HuH-7.5 (cell line): ENCODE measurements at places on chromosomes 4 and X.

GRCh38 chr4:73855406-73855805, 2.3 kb downstream of the PF4V1 start:
- DNase-seq: no peak

- no peak for DNase-seq
These were observed 53.6 kb upstream of the FUNDC1 start for GRCh38 chrX:44596277-44596676.

- DNase-seq: no peak
These were observed 58.0 kb downstream of the AR start for GRCh38 chrX:67601771-67602170.

DNA sequence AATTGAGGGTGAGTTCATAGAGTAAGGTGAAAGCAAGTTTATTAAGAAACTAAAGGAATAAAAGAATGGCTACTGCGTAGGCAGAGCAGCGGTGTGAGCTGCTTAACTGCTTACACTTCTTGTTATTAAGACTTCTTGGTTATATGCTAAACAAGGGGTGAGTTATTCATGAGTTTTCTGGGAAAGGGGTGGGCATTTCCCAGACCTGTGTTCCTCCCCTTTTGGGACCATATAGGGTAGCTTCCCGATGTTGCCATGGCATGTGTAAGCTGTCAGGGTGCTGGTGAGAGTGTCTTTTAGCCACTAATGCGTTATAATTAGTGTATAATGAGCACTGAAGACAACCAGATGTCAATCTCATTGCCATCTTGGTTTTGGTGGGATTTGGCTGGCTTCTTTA, 126.5 kb downstream of the ARSF start:
- DNase-seq: no peak

- no peak for DNase-seq
These were observed 29.7 kb upstream of the ADH6 start for GRCh38 chr4:99248714-99249113.

DNA sequence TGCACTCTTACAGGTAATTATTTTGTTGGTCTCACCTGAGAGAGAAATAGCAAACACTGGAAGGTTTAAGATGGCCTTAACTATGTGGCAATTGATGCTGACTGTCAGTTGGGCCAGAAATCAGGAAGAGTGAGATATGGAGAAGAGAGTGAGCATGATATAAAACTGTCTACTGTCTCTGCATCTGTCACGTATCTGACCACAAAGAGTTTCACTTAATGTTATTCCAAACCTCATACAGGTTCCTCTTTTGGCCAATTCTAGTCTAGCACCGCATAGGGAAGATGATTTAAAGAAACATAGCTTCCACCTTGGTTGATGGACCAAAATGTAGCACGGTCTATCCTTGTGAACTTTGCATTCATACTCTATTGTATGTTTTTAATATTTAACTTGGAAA, 381.0 kb upstream of the BOD1L1 start:
- no peak for DNase-seq

- no peak for DNase-seq
These were observed 147.5 kb upstream of the TACR3 start for GRCh38 chr4:103867311-103867710.

DNA sequence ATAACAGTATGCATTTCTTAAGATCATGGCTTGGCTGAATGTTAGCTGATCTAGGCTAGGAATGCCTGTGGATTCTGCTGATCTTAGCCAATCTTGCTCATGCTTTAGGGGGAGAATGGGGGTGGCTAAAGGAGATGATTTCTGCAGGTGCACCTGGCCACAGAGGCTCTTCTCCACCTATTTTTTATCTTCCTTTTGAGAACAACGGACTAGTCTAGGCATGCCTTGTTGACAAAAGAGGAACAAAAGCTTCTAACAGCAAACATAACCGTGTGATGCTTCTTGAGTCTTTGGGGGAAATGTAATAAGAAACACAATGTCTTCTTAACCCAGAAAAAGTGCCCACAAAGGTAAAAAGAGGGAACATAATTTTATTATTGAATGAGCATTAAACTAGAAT, 743.5 kb downstream of the ARAP2 start:
- DNase-seq: no peak

- no peak for DNase-seq
These were observed 41.9 kb upstream of the NSG1 start for GRCh38 chr4:4344915-4345527.

GRCh38 chr4:3221184-3221494, 27.8 kb upstream of the MSANTD1 start:
- no peak for DNase-seq

DNA sequence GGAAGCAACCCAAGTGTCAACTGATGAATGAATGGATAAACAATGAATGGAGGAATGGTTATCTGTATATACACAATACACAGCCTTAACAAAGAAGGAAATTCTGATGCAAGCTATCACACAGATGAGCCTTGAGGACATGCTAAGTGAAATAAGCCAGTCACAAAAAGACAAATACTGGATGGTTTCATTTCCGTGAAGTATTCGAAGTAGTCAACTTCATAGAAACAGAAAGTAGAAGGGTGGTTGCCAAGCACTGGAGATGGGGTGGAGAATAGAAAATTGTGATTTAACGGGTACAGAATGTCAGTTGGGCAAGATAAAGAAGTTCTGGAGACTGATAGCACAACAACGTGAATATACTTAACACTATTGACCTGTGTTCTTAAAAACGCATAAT, 28.2 kb downstream of the CENPU start:
- no peak for DNase-seq

GRCh38 chrX:10577853-10578252, 42.5 kb downstream of the MID1 start:
- DNase-seq: no peak

DNA sequence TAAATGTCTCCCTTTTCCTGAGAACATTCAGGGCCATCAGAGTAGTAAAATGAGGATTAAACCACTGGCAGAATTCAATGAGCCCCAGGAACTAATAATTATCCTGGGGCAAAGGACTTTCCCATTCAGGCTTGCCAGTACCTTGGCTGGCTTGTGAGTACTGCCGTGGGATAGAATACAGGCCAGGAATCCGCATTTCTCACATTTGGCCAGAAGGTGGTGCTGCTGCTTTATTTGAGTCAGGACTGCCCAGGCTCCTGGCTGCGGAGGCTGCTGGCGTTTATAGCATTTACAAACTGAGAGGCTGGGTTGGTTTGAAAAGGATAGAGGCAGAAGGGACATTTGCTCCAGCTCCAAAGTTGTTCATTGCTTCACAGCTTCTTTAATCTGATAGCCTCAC, 91.4 kb downstream of the RTL9 start:
- DNase-seq: peak; percentile 49

DNA sequence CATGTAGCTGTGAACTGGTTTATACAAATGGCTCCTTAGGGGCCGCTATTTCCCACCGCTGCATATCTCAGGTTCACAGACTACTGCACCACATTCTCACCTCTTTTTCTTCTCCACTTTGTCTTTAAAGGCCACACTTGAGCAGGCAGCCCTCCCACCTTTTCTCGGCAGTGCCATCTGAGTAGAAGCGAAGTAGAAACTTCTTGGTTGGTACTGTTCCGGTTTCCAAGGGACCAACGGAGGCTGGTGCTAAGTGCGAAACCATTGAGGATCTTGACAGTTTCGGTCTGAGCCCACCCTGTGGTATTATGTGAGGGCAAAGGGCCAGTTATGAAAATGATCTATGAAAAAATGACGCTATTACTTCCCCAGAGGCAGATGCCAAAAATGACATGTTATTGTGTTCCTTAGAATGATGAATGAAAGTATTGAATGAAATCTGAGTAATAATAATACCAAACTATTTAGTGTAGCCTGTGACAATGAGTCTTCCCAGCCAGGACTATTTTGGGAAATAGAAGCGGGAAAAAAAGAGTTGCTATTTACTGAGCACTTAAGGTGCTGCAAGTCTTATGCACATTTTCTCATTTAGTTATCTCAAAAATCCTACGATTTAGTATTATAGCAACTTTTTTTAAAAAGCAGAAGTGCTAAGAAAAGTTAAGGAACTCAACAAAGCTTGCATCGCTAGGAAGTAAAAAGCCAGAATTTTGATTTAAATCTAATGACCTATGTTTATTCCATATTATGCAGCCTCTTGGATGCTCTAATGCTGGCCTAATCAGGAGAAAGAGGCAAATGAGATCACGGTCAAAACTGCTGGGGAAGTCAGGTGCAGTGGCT, 29.6 kb upstream of the CHRNA9 start:
- no peak for DNase-seq

DNA sequence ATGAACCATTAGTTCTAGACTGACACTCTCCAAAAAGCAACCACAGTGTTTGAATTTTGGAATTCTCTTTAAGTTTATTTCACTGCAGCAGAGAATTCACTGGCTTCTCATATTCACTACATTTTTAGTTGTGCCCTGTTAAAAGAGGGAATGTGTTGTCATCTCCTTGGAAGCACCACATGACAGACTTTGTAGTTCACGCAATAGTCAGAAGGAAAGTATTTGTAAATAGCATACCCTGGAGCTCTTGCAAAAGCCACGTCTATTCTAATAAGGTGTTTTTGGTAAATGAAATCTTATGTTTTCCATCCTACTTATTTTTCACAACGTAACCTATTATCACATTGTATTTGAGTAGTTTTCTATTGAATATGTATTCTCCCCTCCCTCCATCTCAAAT, 25.8 kb downstream of the DOCK11 start:
- DNase-seq: no peak

DNA sequence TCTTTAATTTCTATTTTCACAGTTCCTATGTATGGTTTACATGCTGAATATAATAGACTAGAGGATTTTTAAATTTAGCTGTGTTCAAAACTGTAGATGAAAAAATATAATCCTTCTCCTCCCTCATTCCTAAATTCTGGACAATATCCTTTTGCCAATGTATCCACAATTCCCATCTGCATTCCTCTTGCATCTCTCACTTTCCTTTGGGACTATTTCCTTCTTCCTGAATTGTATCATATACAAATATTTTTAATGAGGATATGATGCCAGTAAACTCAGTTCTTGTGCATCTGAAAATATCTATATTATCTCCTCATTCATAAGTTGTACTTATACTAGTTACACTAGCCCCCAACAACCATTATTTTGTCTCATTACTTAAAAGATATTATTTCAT, 46.7 kb downstream of the DDX60L start:
- DNase-seq: no peak

- no peak for DNase-seq
These were observed 10.3 kb downstream of the USP46 start for GRCh38 chr4:52648836-52649235.

GRCh38 chr4:27414887-27415731, 554.5 kb downstream of the STIM2 start:
- no peak for DNase-seq

GRCh38 chr4:26590639-26591038, 6.8 kb downstream of the TBC1D19 start:
- no peak for DNase-seq

DNA sequence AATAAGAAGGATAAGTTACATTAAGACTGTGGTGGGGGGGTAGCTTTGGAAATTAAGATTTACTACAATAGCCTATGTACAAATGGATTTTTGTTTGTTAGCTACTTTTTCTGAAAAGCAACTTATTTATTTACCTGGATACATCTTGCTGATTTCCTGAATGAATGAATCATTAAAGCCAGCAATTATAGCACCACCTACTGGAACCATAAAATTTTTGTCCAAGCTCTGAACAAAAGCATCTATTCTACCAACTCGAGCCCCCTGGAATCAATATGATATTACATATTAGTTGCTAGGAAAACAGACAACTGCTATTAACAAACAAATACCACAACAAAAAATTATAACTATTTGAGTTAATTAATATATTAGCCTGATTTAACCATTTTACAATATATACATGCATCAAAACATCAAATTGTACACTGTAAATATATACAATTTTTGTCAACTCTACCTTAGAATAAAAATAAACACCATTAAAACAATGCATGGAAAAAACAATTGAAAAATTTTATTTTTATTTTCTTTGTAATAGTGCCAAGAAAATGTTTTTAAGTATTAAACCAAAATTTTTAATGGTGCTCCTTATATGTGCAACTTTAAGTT, 15.3 kb downstream of the SEPSECS start:
- DNase-seq: no peak

GRCh38 chr4:61201561-61201960, 1.4 kb downstream of the ADGRL3 start:
- DNase-seq: peak; percentile 28

DNA sequence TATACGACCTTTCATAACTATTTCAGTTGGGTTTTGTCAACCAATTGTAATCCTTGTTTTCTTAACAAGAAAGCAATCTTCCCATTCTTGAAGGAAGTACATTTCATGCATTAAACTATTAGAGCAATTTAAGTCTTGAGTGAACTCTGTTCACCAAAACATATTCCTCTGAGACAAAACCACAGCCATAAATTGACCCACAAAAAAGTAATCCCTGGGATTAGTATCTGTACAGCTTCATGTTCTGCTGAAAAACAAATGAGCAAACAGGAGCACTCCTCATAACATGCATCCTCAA, 207.0 kb upstream of the PDE5A start:
- no peak for DNase-seq

GRCh38 chr4:113435893-113436292, 325.6 kb downstream of the CAMK2D start:
- DNase-seq: no peak

GRCh38 chrX:67723580-67724351, 179.9 kb downstream of the AR start:
- DNase-seq: no peak

DNA sequence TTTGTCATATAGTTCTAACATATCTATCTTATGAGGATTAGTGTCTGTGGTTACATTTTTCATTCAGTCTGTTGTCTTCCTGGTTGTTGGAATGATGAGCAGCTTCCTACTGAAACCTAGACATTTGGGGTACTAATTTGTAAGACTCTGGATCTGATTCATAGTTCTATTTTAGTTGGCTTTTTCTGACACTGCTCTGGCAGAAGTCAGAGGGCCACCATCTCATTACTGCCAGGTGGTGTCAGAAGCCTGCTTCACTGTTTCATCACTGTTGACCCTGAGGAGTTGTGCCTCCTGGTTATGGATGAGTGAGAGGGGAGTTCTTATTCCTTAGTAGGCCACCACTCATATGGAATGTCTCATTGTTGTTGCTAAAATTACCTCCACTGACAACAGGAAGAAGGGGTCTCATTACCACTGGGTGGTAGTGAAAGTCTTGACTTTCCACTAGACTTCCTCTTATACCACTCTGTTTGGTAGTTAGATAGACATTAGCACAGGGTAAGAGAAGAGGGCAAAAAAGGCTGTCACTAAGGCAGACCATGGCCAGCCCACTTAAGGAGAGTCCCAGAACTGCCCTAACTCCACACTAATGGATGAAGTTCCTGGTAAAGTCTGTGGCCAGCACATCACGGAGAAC, 395.2 kb downstream of the SPOCK3 start:
- no peak for DNase-seq

GRCh38 chr4:11365039-11365438, 63.7 kb downstream of the HS3ST1 start:
- no peak for DNase-seq

DNA sequence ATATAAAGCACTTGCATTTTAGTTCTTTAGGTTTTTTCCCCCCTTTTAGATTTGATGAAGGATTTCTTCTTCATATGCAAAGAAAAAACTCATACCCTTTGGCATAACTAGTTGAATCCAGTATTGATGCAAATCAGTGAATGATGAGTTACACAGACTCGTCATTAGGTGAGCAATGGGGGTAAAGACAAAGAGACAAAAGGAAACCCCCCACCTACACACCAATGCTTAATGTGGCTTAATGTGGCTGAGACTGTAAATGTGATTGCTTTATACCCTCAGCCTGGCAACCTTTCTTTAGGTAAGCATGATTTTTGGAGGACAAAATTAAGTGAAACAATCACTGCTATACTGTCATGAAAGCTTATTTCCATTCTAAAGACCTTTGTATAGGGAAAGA, 39.5 kb downstream of the CD40LG start:
- DNase-seq: no peak
